ENCODE measurements at places on chromosomes 11 and 22.

GRCh38 chr11:117384045-117384444 is 56.4 kb downstream of the CEP164 start:
- no peak for DNase-seq

GRCh38 chr11:101428918-101429317 is 154.9 kb downstream of the TRPC6 start:
- DNase-seq: peak; percentile 55

DNA sequence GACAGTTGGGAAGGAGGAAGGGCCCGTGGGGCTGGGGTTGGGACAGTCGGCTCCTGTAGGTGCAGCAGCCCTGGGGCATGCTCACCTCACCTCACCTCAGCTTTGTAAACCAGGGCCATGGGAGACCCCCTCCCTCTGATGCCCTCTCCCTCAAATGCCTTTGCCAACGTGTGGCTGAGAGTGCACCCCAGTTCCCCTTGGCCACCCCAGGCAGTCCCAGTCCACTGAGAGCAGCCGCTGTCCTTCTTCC is 4.2 kb upstream of the NEAT1 start:
- no peak for DNase-seq

DNA sequence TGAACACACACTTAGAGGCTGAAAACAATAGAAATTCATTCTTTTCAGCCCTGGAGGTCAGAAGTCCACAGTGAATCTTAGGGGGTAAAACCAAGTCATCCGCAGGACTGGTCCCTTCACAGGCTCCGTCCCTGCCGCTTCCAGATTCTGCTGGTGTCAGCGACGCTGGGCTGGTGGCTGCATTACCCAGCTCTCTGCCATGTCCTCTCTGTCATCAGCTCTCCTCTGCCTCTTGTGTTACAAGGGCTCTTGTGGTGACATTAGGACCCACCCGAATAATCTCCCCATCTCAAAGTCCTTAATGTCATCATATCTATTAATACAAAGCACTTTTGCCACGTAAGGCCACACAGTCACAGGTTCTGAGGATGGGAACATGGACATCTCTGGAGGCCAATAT is 47.7 kb upstream of the ANO1 start:
- no peak for DNase-seq

DNA sequence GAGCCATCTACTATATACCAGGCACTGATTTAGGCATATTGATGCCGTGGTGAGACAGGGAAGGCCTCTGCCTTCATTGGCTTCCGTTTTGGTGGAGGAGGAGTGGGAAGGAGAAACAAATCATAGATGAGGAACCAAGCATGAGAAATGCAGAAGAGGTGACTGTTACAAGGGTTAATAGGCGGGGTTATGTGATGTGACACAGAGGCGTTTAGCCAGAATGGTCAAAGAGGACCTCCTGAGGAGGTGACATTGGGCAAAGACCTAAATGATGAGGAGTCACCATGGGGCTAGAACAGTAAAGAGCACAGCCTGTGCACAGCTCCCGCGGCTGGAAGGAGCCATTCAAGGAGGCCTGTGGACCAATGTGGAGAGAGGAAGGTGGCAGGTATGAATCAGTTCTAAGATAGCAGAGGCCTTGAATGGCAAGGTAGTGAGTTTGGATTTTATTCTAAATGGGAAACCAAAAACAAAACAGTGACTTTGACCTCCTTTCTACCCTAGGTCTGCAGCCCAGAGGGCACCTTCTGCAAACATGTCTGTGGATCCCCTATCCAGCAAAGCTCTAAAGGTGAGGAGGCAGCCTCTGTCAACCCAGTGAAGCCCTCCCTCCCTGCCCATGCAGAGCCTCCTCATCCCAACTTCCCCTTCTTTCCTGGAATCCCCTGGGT is 11.7 kb downstream of the MAFF start:
- DNase-seq: no peak

Data from ELF-1 (cell line).